ENCODE measurements at places on chromosomes 11 and 22. TPM values are rescaled to one million over a fixed set of nuclear protein-coding genes. Genes with fewer than 3 reads are reported as not detected.

LRFN4 gene
- total RNA-seq = 1.1 TPM

DNA sequence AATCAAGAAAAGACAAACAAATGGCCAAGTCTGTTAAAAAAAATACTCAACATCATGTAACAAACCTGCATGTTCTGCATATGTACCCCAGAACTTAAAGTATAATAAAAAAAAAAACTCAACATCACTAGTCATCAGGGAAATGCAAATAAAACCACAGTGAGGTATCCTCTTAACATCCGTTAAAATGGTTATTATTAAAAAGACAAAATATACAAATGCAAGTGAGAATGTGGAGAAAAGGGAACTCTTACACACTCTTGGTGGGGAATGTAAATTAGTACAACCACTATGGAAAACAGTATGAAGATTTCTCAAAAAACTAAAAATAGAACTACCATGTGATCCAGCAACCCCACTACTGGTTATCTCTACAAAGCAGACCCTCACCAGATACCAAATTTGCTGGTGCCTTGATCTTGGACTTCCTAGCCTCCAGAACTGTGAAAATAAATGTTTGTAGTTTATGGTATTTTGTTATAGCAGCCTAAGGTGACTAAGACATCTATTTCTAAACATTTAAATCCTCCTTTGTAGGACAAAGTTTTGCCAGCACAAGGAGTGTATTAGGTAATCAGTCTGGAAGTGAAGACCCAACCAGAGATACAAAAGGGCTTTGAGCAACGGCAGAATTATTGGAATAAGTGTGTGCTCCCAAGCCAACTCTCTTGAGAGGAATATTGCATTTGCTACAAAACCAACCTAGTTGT, 32.4 kb upstream of the SCUBE2 start:
- DNase-seq = no peak

DNA sequence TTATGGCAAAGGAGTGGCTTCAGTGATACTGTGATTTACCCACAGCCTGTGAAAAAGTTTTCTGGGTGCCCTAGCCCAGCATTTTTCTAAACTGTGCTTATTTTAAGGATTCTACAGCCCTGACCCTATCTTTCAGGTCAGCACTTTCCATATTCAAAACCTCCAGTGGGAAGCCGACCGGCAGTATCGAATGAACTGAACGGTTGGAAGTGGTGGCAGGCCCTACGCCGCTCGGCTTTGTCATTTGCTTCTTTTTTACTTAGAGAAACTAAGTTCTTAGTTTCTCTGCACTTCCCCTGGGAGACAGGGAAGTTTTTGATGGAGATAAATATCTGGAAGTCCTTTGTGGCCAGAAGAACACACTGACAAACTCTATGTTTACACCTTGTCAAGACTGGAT, 994 bp downstream of the GLB1L2 start:
- DNase-seq = no peak

GRCh38 chr11:12829131-12829530, 154.9 kb downstream of the TEAD1 start:
- no peak for DNase-seq

DNA sequence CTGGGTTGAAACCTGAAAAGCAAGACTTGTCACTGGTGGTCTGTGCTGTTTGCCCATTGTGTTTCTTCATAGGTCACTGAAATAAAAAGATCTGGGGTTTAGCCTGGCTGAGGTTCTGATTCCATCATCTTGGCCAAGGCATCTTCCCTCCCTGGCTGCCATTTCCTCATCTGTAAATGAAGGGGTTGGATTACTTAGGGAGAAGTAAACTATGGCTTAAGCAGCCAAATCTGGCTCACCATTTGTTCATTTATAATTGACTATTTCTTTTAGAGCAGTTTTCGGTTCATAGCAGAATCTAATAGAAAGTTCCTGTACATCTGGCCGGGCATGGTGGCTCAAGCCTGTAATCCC, 52.3 kb upstream of the YWHAH start:
- no peak for DNase-seq

- DNase-seq = peak; percentile 71
These were observed 22.8 kb downstream of the ARRB1 start for GRCh38 chr11:75328426-75329277.

KLHL35 gene
- not detected for total RNA-seq

DNA sequence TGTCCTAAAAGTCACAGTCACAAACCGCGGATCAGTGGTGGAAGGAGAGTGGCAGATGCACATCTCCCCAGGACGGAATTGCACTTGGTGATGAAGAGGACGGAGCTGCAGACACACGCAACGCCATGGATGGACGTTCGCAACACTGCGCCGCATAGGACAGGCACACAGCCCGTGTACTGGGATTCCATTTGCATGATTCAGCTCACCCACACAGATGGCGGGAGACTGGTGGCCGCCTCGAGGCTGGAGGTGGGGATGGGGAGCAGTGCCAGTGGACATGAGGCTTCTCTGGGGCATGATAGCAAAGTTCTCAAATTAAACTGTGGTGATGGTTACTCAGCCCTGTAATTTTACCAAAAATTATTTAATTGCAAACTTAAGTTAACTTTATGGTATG, 37.4 kb downstream of the DUSP8 start:
- DNase-seq = no peak

NPAS4 gene
- total RNA-seq = not detected

TIMP3 gene
- total RNA-seq = 26.7 TPM

RHOD gene
- total RNA-seq = 23.2 TPM

- no peak for DNase-seq
These were observed 892 bp downstream of the GDPD5 start for GRCh38 chr11:75524665-75525432.

DNA sequence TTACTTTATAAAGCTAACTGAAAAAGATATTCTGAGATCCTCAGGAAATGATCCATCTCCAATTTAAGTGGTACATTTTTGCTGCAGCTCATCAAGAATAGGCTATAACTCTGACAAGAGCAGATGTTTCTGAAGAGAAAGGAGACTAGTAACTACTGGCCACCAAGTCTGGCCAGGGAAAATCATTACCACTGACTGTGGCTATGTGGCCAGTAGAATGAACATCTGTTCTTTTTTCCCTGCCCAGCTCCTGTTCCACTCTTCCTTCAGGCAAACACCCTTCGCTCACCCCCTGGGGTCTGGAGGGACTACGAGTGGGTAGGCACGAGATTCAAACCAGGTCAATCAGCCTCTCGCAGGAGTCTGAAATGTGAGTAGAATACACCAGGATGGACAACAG, 23.9 kb downstream of the TMEM123 start:
- no peak for DNase-seq

DNA sequence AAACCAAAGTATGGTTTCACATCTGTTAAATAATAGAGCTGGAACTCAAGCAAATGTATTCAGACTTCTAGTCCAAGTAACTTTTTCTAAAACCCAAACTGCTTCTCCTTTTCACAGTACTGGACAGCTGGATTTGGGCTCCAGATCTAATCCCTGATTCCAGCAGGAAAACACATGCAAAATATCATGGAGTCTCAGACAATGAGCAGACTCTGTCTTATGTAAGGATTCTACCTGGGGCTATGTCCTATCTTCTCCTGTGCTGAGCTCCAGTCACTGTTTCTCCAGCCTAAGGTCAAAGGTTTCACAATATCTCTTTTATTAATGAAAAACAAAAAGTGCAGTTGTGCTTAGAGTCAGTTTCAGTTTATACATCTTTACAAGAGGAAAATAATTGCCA, 83.2 kb upstream of the EED start:
- DNase-seq = no peak

GRCh38 chr22:28002181-28002700, 83.2 kb upstream of the PITPNB start:
- no peak for DNase-seq

DNA sequence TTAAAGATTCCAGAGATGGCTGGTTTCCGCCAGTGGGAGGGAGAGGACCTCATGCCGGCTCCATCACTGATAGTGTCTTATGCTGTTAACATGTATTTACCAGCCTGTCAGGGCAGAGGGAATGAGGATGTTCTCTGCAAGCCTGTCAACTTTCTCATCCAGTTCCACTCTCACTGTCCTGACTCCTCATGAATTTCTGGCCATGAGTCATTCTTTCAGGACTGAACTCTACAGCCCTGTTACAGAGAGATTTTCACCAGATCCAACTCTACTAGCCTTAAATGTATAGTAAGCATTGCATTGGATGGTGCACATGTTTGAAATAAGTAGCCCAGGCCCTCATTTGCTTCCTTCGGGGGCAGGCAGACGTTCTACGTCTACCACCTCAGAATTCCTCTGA, 387.7 kb downstream of the TMEM135 start:
- DNase-seq = no peak

SLC25A1 gene
- total RNA-seq = 152 TPM

RGL4 gene
- not detected for total RNA-seq

RHOG gene
- total RNA-seq = 15.5 TPM

DNA sequence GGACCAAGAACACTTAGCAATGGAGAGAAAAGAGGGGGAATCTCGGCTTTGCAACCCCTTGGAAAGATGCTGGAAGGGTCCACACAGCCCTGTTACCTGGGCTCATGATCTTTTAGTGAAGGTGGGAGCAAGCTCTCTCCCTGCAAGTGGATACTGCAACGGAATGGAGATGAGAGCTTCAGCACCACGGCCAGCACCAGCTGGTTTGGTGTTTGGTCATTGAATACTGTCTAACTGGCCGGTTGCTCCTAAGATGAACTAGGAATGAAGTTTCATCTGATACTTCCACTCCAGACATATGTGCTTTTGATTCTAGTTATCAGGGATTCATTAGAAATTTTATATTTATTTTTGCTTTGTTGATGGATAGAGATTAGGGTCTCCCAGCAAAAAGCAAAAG, 16.3 kb downstream of the HTR3A start:
- no peak for DNase-seq

BIRC3 gene
- 2.1 TPM for total RNA-seq

KRTAP5-3 gene
- not detected for total RNA-seq

DNA sequence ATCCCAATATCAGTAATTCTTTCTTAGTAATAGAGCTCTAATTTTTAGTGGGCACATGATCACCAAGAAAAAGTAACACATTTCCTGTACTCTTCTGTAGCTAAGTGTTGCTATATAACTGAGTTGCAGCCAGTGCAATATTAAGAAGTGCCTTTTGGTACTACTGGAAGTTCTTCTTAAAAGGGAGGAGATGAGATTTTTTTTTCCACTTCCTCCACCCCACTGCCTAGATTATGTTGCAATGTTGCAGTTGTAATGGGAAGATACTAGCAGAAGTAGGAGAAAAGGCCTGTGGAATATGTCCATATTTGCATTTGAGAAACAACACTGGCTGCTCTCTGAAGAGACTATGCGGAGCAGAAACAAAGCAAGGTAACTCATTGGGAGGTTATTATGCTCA, 280.6 kb upstream of the ANO5 start:
- no peak for DNase-seq

GRCh38 chr11:121066623-121067022, 34.4 kb upstream of the TECTA start:
- DNase-seq = no peak

- no peak for DNase-seq
These were observed 48.0 kb downstream of the MCHR1 start for GRCh38 chr22:40727070-40727963.

CRYBB1 gene
- not detected for total RNA-seq

OR2AG1 gene
- total RNA-seq = not detected

DNA sequence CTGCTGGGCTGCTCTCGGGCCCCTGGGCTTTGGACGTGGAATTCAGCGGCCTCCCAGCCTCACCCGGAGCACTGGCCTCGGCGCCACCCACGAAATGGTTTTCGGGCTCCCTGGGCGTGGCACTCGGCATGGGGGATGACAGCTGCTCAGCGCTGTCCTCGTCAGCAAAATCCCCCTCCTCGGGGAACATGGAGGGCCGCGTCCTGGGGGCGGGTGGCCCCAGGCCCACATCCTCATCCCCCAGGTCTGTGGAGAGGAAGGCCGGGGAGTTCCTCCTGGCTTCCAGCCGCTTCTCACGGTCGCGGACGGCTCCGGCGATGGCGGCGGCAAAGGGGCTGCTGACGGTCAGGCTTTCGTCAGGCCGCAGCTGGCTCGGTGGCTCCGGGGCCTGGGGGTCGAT, 88.4 kb downstream of the CTTN start:
- DNase-seq = no peak

GRCh38 chr11:39975091-39975490, 1484.4 kb downstream of the LRRC4C start:
- no peak for DNase-seq

DNA sequence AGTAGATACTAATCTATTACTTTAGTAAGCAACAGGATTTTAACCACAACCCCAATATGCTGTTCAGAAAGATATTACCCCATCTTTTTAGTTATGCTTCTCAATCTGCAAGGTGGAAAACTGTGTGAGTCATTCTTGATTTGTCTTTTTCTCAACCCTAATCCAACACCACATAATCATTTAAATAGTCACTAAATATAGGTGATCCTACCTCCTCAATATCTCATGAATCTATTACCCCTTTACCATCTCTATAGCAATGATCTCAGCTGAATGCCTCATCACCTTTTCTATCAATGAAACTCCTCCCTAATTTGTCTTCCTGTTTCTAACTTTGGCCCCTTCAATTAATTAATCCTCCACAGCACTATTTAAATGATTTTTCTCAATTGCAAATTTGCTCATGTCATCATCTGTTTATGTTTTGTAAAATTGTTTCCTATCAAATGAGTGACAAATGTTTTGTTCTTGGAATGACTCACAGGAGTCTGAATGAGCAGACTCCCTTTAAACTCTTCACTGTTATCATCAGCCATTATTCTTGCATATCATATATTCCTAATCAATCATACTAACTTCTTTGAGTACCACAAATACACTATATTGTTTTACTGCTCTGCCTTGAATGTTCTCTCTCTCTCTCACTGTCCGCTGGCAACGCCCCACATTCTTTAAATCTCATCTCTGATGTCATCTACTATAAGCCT, 26.1 kb downstream of the SNX19 start:
- no peak for DNase-seq

DNA sequence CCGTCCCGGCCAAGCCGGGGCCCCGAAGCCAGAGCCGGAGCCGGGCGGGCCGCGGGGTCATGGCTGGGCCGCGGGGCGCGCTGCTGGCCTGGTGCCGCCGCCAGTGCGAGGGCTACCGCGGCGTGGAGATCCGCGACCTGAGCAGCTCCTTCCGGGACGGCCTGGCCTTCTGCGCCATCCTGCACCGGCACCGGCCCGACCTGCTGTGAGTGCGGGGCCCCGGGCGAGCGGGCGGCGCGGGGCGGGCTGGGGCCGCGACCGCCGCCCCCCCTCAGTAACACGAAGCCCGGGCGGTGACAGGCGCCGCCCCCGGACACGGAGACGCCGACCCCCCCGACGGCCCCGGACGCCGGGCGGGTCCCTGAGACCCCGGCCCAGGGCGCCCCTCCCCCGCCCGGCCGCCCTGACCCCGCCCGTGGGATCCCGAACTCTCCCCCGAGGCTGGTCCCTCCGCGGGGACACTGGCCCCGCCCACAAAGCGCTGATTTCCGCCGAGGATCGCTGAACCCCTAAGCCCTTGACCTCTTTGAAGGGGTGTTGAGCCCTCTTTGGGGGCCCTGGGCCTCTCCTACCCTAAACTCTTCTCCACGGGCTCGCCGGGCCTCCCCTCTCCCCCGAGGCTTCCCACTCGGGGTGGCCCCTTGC, 389 bp downstream of the MICALL1 start:
- DNase-seq = no peak

DNA sequence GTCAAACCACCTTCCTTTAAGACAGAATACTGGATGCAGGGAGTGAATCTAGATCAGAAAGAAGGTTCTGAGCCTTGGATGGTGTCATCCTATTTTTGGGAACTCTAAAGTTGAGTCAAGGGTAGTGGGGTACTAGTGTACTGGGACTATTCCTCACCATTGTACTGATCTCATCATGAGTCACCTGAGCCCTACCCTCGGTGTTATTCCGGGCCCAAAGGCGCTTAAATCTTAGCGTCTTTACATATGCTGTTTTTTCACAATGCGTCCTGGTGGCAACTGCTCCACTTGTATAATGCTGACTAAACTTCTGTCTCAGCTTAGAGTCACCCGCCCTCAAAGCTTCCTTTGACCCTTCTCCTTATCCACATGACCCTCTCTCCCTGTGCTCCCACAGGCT, 25.3 kb upstream of the PATE1 start:
- no peak for DNase-seq
